ENCODE measurements at places on chromosomes 2 and 18.

GRCh38 chr2:199590321-199591203 is 132.8 kb upstream of the SATB2 start:
- no peak for DNase-seq

DNA sequence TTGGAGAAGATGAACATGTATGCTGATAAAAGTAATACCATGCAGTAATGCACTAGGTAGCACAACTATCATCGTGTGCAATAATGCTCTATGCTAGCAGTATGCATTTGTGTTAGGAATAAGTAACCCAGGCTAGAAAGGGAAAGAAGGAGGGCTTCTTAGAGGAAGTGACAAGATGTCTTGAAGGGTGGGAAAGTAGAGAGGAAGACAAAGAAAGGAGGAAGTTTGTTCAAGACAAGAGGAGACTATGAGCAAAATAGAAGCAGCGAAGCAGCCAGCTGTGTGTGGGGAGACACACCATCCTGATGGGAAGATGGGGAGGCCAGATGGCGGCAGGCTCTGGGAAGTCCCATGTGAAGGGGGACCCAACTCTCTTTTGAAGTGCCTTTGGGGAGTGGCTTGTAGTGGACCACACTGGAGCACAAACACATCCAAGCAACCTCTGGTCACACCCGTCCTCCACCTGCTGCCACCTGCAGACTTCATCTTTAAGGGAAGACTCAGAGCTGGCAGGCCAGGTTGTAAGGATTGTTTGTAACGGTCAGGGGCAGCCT is 39.9 kb upstream of the INHBB start:
- no peak for DNase-seq

DNA sequence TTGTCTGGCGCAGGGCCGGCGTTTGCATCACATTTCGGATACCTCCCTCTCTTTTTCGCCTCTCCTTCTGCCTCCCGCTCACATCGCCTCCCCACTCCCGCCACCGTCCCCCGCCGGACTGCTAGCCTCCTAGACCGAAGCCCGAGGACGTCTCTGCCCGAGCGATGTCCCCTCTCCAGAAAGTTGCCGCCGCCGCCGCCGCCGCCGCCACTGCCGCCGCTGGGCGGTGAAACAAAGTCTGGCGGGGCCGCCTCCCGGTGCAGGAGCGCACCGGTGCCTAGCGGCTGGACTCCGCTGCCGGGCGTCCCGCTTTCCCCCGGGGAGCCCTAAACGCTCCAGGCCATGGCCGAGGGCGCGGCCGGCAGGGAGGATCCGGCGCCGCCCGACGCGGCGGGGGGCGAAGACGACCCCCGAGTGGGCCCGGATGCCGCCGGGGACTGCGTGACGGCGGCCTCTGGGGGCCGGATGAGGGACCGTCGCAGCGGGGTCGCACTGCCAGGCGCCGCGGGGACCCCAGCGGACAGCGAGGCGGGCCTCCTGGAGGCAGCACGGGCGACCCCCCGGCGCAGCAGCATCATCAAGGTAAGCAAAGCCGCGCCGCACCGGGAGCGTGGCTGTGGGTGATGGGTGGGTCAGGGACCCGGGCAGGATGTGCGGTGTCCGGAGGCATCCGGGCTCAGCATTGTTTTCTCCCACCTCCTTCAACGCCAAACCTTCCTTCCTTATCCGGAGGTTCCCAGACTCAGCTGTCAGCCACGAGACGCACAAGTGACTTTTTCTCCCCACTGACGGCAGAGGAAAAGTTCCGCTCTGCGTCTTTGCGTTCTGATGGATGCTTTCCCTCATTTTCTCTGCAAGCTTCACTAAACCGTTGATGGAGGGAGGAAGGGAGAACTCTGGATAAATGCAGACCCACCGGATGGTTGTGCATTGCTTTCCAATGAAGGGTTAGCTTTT is 643 bp downstream of the PLCL1 start:
- peak; percentile 44 for DNase-seq

DNA sequence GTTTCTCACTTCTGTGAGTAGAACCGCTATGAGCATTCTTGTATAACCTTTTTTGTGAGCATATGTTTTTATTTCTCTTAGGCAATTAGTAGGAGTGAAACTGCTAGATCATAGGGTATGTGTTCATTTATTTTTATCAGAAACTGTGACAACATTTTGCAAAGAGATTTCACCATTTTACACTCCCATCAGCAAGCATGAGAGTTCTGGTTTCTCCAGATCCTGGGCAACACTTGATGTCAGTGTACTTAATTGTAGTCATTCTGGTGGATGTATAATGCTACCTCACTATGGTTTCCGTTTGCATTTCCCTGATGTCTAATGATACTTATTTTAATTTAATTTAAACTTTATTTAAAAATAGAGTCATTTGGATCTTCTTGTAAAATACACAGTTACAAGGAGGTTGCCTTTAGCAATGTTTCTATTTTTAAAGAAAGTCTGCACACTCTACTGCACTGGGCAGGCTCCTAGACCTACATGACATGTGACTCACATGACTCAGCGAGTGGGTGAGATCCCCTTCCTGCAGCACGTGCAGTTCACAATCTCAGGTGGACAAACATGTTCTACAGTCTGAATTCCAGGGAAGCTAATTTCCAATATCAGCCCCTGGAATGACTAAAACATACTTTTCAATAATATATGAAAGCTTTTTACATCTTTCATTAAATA is 127.0 kb upstream of the BCL2L11 start:
- peak; percentile 47 for DNase-seq

- DNase-seq = peak; percentile 65
These were observed 37.8 kb upstream of the MRPL19 start for GRCh38 chr2:75608684-75609333.

GRCh38 chr2:60538101-60538500 is 15.4 kb downstream of the BCL11A start:
- DNase-seq = no peak

DNA sequence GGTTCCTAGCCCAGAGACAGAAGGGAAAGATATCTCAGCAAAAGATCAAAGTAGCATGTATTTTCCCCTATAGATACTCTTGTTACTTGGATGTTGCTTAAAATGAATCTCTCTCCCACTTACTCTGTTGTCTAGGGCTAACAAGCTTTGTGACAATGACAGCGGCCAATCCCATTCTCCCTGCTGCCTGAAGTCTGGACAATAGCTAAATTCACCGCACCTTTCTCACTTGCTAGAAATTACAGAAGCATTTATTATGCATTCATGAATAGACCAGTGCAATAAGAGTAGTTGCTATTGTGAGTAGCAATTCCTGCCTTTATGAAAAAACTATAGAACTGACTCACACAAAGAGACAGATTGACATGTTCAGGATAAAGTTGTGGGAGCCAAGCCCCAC is 42.2 kb upstream of the ZC3H15 start:
- DNase-seq = no peak

DNA sequence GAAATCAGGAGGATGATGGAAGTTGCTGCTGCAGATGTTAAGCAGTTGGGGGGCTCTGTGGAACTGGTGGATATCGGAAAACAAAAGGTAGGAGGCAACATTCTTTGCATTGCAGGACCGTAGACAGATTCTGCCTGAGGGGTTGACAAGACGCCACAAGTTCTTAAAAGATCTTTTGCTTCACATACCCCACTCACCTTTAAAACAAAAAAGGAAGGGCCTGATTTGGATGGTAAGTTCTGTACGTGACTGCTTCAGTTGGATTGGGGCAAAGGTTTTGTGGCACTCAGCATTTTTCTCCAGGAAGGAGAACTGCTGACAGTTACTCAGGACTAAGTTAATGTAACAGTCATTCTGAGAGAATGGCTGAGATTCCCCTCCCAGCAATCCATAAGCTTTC is 5.2 kb downstream of the CNDP2 start:
- DNase-seq = no peak

- DNase-seq = no peak
These were observed 21.1 kb downstream of the GPR45 start for GRCh38 chr2:105262651-105263091.

DNA sequence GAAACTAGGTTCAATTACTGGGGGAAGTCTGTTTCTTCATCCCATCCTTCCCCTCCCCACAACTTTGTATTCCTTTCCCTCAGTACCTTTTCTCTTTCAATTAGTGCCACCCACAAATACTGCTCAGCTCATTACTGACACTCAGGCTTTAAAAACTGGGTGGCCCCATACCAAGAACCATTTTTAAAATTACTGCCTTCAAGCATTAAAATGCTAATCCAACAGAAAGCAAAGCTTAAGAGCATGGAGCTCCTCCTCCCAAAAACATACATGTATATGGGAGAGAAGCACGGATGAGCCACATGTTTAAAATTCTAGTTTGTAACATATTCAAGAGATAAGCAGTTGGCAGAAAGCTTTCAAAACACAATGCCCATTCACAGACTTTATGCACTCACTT is 44.0 kb downstream of the IRS1 start:
- no peak for DNase-seq

- no peak for DNase-seq
These were observed 175.4 kb downstream of the NRP2 start for GRCh38 chr2:205857520-205858237.

GRCh38 chr2:28360718-28361293 is 31.9 kb upstream of the FOSL2 start:
- peak; percentile 13 for DNase-seq

DNA sequence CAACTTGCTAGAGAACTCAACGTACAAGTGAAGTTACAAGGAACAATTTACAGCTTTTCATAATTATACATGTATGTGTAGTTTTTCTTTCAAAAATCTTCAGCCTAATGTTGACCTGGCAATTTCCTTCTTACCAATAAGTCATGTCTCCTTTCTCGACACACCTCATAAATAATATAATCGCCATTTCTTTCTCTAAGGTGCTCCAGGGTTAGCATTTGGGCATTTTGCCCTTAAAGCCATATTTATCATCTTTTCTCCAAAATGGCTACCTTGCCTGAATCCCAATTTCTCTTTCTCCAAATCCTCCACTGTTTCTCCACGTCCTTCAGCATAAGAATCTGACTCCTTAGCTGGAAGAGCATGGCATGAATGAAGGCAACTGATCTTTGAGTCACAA is 50.3 kb upstream of the RAB27B start:
- no peak for DNase-seq

GRCh38 chr18:76504749-76505148 is 9.7 kb upstream of the ZNF516 start:
- DNase-seq = no peak

- DNase-seq = no peak
These were observed 263.5 kb upstream of the PXDN start for GRCh38 chr2:2007551-2008501.

DNA sequence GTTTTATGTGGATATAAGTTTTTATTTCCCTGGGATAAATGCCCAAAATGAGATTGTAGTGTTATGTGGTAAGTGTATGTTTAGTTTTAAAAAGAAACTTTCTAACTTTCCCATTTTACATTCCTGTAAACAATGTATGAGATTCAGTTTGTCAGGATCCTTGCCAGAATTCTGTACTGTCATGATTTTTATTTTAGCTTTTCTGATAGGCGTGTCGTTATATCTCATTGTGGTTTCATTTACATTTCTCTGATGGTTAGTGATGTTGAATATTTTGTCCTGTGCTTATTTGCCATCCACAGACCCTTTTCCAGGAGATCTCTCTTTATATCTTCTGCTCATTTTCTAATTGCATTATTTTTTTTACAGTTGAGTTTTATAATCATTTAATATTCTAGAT is 245.6 kb upstream of the CDH2 start:
- DNase-seq = no peak

DNA sequence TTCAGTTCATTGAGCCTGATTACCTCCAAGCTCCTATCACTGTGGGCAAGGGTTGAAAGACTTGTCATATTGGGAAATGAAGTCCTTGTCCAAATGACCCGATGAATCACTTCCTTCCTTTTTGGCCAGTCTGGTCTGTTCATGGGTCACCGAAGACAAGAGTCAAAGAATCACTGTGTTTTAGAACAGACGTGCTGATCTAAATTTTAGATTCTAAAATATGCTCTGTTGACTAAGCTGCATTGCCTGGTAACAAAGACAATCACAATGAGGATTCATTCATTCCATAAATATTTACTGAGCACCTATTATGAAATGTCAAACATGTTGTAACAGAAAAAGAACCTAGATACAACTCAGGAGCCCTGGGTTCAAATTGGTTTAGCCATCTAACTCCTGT is 99.4 kb upstream of the RND3 start:
- peak; percentile 70 for DNase-seq

- no peak for DNase-seq
These were observed 81.1 kb upstream of the EPHA4 start for GRCh38 chr2:221653182-221653581.

GRCh38 chr2:200077838-200078237 is 122.5 kb downstream of the MAIP1 start:
- DNase-seq = no peak

GRCh38 chr18:58892488-58892887 is 27.8 kb downstream of the ZNF532 start:
- no peak for DNase-seq

DNA sequence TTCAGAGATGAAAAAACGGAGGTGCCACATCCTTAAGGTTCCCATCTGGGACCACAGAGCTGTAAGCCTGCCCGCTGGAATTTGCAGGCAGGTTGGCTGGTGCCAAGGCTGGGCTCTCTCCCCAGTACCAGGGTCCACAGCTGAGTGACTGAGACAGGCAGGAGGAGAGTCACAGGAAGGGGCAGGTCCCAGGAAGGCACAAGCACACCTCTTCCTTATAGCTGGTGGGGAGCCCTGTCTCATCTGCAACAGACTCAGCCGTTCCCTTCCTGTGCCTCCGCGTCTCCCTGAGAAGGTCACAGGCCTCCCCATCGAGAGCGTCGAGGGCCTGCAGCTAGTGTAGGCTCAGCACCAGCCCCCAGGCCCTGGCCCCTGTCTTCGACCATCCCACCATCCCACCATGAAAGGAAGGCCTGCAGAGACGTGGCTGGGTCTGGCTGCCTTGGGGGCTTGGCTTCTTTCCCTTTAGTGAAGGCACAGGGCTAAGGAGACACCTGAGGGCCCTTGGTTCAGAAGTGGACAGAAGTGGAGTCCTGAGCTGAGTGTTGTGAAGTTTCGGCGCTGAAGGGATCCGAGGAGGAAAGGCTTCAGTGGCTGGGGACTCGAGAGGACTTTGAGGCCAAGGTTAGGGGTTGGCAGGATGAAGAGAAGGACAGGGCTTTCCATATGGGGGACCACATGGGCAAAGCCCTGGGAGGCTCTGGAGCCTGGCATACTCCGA is 26.8 kb downstream of the GLI2 start:
- DNase-seq = no peak

DNA sequence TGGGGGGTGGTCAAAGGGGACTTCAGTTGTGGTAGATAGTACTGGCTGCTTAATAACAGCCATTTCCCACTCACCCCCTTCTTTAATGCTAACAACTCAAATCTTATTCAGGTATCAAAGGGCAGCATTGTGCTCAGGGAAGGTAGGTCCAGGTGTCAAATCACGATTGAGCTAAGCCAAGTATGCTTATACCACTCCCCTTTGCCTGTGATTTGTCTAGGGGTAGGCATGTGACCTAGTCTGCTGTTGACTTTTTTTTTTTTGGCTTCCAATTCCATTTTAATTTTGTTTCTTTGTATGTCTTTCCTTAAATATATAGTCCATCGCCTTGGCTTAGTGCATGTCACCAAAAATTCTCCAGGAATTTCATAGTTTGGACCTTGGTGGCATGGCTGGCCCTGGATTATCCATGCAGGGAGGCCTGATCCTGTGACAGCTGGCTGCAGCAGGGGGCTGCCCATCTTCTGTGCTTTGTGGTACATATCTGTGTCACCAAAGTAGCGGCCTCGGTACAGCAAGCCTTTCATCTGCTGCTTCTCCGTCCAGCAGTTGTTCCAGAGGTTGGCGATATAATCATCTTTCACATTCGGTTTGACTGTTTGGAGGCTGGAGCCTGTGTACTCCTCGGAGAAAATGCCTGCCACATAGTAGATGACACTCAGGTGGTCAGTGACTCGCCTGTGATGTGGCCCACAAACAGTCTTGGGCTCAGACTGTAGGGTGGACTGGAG is 68.1 kb upstream of the SPRED2 start:
- DNase-seq = no peak

- DNase-seq = no peak
These were observed 2.7 kb downstream of the PPP1R1C start for GRCh38 chr2:181988154-181988924.
